ENCODE measurements at places on chromosomes 16 and 17.

GRCh38 chr17:50056217-50056960 lies 479 bp downstream of the ITGA3 start:
- no peak for DNase-seq

- no peak for DNase-seq
Observed at GRCh38 chr16:66395806-66396555, 29.5 kb downstream of the CDH5 start.

DNA sequence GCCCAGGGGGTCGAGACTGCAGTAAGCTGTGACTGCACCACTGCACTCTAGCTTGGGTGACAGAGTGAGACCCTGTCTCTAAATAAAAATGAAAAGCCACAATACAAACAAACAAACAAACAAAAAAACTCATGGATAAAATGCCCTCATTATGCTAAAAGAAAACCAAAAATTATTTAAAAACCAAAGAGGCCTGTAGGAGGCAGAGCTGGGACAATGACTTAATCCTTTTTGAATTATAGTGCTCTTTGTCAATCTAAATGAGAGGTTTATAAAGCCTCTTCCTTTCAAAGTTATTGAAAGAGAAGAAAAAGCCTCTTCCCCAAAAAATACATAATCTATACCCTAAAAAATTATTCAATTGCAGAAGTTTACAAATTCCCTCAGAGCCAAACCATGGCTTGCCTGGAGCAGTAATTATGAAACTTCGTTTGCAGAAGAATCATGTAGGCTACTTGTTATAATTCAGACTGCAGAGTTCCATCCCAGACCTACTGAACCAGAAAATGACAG lies 18.5 kb downstream of the CRLF3 start:
- no peak for DNase-seq

GRCh38 chr16:2816751-2817339 lies at the start of gene PRSS21:
PRSS21 (plus strand) TSS chr16:2817237; CDS start chr16:2817269, 32 bp downstream.
- no peak for DNase-seq

DNA sequence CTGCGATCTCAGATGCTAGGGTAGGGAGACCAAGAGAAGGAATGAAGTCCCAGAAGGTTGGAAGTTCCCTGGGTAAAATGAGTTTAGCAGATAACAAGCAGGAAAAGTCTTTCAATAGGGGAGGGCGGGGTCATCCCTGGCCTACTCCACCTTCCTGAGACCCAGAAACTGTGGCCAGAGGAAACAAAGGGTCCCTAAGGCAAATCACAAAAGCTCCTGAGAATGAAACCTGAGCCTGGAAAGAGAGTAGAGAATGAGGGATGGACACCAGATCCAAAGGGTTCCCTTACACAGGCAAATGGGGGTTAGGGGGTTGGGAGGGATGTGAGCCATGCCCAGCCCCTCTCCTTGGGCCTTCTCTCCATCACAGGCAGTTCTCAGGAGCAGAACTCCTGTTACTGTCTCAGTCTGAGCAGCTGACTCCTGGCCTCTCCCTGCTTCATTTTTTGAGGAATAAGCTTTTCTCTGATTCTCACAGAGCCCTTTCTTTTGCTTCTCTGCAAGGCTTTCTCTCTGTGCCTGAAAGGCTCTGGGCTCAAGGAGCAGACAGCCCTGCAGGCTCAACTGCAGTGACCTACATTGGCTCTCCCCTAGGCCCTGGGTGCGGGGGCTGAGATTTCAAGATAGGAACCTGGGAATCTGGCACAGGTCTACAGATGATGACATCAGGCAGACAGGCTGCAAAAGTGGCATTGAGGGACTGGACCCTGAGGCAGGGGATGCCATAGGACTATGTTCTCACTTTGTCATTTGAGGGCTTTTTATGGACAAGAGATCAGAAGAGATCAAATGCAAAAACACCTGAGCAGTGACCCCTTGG lies 9.8 kb upstream of the NR1D1 start:
- DNase-seq: no peak
